ENCODE measurements at places on chromosomes 3 and 15.

DNA sequence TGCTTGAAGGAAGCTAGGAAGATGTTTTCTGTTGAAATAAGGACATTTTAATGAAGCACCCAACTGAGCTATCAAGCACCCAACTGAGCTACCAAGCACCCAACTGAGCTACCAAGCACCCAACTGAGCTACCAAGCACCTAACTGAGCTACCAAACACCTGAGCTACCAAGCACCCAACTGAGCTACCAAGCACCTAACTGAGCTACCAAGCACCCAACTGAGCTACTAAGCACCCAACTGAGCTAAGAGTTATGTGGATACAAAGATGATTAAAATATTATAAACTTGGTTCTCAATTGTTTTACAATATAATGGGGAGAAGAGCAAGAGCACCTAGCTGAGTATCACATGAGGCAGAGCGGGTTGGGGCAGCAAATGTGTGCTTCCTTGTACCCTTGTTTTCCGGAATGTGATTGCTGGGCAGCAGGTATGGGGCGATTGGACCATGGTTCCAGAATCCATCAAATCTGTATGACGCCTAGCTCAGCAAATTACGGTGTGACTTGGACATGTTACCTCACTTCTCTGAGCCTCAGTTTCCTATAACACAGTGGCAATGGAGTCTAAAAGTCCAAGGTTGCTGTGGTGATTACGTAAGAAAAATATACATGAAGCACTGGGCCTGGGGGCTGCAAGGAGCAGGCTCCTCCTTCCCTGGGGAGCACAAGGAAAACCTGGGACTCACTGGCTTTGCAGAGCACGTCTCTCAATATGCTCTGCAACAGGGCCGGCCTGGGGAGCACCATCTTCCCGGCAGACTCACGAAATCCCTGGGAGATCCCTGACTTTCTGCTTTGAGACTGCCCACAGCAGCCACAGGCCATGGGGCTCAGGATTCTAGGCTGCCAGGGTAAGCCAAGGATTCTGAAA lies 11.3 kb downstream of the BMF start:
- no peak for DNase-seq

- peak; percentile 18 for DNase-seq
Observed at GRCh38 chr15:79595995-79596622, 164.0 kb downstream of the MINAR1 start.

GRCh38 chr3:46564190-46565021 lies 1.7 kb downstream of the LRRC2 start:
- no peak for DNase-seq

- no peak for DNase-seq
Observed at GRCh38 chr3:55177749-55178148, 249.9 kb upstream of the LRTM1 start.

DNA sequence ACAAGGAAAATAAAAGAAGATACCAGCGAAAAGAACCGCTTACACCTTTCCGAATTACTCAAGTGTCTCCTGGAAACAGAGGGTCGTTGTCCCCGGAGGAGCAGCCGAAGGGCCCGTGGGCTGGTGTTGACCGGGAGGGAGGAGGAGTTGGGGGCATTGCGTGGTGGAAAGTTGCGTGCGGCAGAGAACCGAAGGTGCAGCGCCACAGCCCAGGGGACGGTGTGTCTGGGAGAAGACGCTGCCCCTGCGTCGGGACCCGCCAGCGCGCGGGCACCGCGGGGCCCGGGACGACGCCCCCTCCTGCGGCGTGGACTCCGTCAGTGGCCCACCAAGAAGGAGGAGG lies 325 bp downstream of the ALCAM start:
- no peak for DNase-seq

DNA sequence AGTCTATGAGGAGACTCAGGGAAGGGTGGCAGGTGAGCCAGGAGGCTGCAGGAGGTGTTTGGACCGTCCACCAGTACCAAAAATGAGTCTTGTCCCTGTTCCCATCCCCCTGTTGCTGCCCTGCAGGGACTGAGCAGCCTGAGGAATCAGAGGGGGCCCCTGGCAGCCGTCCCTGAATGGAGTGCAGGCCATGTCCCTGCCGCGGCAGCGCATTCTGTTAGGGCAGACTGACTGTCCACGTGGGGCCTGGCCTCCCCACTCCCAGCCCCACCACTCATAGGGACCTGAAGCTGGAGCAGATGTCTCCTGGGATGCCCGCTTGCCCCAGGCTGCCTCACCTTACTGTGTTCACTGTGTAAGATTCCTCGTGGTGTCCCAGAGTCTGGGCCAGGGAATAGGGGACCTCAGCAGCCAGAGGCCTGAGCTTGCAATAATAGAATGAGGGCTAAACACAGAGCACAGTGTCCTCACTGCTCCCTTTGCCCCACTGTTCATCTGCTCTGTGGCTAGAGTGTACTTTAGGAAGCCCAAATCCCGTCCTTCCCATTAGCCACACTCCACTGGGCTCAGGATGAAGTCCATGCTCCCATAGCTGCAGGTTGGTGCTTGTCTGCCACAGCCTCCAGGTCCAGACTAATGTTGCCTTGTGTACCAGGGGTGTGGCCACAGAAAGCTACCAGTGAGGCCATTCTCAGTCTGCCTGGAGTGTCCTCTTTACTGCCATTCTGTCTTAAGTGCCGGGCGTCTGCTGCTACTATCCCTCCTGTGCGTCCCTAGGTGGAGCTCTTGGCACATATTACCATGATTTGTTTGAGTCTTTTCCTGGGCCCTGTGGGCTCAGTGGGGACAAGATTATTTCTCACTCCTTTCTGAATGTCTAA lies 63.2 kb downstream of the HCN4 start:
- DNase-seq = no peak

DNA sequence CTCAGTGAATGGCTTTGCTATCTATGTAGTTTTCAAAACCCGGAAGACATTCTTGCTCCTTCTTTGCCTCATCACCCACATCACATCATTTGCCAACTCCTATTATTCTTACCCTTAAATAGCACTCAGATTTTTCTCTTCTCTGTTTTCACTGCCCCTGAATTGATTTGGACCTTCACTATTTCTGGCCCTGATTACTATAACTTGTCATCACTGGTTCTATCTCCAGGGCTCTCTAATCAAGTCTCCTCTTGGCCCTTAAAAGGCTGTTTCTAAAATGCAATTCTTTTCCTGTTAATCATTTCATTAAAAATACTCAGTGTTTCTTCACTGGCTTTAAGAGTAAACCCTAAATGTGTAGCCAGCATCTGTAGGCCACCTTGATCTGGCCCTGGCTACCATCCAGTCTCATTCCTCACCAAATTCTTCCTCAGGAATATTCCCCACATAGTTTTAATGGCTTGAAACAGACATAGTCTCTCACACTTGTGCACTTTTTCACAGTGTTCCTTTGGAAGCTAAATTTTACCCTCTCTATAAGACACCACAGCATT lies 437.1 kb upstream of the CBLB start:
- DNase-seq = no peak

GRCh38 chr3:58274027-58274614 lies 31.9 kb upstream of the RPP14 start:
- DNase-seq = no peak

Measured in urinary bladder (tissue), 4 donors.